ENCODE measurements at places on chromosomes 3 and 15. TPM values are rescaled to one million over a fixed set of nuclear protein-coding genes. Genes with fewer than 3 reads are reported as not detected.

DNA sequence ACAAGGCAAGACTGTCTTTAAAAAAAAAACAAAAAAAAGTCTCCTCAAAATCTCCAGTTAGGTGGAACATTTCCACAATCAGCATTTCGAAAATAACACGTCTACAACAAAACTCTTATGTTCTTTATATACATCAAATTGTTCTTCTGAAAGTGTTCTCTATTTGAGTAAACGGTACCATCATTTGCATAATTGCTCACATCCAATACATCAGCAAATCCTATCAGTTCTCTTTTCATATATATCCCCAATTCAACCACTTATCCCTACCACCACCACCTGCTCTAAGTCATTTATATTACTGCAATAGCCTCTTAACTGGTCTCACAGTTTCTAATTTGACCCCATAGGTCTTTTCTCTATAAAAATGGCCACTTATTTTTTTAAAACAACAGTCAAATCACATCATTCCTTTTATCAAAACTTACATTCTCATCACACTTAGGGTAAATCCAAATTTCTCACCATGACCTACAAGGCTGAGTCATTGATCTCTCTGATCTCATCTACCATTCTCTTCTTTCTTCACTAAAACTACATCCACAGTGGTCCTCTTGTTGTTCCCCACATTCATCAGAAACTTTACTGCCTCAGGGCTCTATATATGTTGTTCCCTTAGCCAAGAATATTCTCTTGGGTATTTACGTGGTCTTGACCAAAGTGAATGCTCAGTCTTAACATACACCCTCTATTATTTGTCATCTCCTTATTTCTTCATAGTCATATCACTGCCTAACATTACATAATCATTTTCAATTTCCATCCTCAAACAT is 237.0 kb downstream of the SCAPER start:
- H3K36me3 ChIP-seq, result peaks cover 5% of the 10 kb centered on the region
- no peak overlapping the region for H3K4me3 ChIP-seq
- H3K4me1 ChIP-seq, result peaks cover 7% of the 10 kb centered on the region
- no peaks in the 10 kb centered on the region for H3K27me3 ChIP-seq
- no peak for DNase-seq
- H3K27ac ChIP-seq, result no peak overlapping the region

Gene KNG1
- not detected for total RNA-seq

Gene RTP3
- total RNA-seq, result not detected

DNA sequence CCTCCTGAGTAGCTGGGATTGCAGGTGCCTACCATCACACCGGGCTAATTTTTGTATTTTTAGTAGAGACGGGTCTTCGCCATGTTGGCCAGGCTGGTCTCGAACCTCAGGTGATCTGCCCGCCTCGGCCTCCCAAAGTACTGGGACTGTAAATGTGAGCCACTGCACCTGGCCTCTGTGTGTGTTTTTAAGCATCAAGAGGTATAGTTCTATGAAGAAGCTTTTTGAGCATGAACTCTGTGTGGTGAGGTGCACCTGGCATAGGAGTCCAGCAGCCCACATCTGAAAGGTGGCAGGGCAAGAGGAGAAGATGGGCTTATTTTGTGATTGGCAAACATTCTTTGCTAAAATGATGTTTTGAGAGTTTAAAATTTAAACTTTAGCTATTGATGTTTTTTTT is 118.0 kb downstream of the DGKG start:
- no peak for DNase-seq
- peaks cover 22% of the 10 kb centered on the region for H3K27me3 ChIP-seq
- no peaks in the 10 kb centered on the region for H3K36me3 ChIP-seq
- H3K4me3 ChIP-seq, result no peak overlapping the region

Gene XIRP1
- total RNA-seq, result 2.5 TPM

GRCh38 chr15:88605189-88606069 is 15.7 kb upstream of the AEN start:
- peaks cover 16% of the 10 kb centered on the region for H3K4me1 ChIP-seq
- no peak overlapping the region for H3K4me3 ChIP-seq
- H3K27me3 ChIP-seq, result peaks cover 60% of the 10 kb centered on the region
- peak; percentile 63 for DNase-seq

DNA sequence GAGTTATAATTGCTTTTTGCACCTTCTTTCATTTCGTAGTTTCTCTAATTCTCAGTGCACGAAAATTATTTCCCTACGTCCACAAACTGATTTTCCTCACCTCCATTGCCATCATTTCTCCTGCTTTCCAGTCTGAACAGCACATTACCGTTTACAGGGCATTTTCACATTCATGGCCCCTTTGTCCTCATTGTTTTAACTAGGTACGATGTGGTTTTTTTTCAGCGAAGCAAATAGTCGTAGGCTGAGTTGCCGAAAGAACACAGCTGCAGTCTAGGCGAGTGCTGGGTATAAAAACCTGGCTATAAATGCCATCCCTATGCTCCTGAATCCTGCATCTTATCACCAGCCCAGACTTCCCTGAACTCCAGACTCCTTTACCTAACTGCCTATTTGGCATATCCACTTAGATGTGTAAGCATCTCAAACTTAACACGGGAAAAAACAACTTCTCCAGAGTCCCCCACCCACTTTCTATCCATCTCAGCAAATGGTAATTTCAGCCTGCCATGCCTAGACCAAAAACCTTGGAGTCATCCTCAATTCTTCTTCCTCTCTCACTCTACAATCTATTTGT is 691 bp upstream of the FSIP1 start:
- no peaks in the 10 kb centered on the region for H3K27me3 ChIP-seq
- peak overlapping the region; percentile 94 for H3K27ac ChIP-seq
- H3K36me3 ChIP-seq, result peaks cover 3% of the 10 kb centered on the region

GRCh38 chr3:190193210-190193609 is 72.5 kb upstream of the P3H2 start:
- peaks cover 3% of the 10 kb centered on the region for H3K4me1 ChIP-seq
- DNase-seq, result peak; percentile 38
- peaks cover 6% of the 10 kb centered on the region for H3K27me3 ChIP-seq
- no peak overlapping the region for H3K4me3 ChIP-seq
- no peak overlapping the region for H3K27ac ChIP-seq
- H3K36me3 ChIP-seq, result no peaks in the 10 kb centered on the region

- DNase-seq, result no peak
- H3K27ac ChIP-seq, result no peak overlapping the region
- peaks cover 5% of the 10 kb centered on the region for H3K27me3 ChIP-seq
- no peaks in the 10 kb centered on the region for H3K4me1 ChIP-seq
- no peaks in the 10 kb centered on the region for H3K36me3 ChIP-seq
Measured at GRCh38 chr15:78360367-78360801, 20.2 kb downstream of the CRABP1 start.

- no peaks in the 10 kb centered on the region for H3K4me1 ChIP-seq
- no peak for DNase-seq
- H3K27me3 ChIP-seq, result no peaks in the 10 kb centered on the region
- peaks cover 3% of the 10 kb centered on the region for H3K36me3 ChIP-seq
Measured at GRCh38 chr3:17535274-17535673, 207.2 kb downstream of the TBC1D5 start.

DNA sequence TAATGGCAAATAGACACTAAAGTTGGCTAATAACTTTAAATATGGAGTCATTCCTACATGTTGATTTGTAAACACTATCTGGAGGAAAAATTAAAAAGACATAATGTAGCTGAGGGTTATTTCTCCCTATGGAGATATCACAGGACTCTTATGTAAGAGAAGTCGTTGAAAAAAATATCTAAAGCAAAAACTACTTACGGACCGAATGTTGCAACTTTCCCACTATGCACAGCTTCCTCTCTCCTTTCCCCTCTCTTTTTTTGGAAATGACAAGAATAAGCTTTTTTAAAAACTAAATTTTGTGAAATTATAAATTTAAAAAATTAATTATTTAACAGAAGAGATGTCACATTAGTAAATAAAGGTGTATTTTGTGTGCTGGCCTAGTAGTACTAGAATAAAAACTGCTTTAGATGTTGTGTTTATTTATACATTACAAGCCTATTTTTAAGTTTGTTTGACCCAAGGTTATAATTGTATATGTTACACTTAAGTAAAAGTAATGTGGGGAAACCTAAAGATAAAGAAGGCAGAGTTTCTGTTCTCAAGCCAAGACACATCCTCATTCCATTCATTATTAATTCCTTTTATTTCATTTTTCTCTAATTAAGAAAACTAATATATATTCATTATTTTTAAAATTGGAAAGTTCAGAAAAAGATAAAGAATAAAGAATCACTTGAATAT is 20.7 kb upstream of the PPARG start:
- H3K4me3 ChIP-seq, result no peak overlapping the region
- H3K4me1 ChIP-seq, result no peaks in the 10 kb centered on the region
- H3K36me3 ChIP-seq, result no peaks in the 10 kb centered on the region
- H3K27ac ChIP-seq, result no peak overlapping the region
- H3K27me3 ChIP-seq, result peaks cover 7% of the 10 kb centered on the region

DNA sequence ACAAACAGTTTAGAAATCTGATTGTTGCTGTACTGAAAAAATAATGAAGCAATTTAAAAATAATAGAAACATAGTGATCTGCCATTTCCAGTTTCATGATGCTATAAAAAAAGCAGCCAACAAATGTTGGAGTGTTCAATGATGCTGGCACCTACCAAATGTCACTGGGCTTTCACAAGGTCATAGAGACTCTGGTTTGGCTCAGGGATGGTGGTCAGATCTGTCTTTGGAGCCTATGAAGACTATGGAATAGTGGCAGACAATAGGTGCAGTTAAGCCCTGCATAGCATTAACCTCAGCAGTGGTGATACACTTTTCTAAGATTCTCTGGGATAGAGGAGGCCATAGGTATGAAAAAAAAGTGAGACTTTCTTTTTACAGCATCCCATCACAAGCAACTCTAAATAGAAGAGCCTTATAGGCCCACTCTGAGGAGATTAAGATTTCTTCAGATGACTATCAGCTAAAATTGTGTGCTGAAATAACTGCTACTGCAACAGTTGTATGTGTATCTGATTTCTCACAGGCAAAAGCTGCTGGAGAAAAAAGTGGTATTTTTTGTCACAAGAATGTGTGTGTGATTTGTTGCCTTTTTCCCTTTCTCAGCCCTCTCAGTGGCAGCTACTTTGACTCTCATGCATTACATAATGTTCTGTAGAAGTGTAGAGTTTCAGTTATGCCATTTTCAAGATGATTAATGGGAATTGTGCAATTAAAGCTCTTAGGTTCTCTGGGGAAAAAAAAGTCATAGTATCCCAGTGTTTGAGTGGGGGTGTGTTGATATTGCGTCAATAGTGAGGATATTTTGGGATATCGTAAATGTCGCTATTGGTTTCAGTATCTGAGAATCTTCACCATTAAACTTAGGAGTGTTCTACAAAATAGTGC is 137.4 kb downstream of the MBNL1 start:
- peaks cover 71% of the 10 kb centered on the region for H3K4me1 ChIP-seq
- H3K36me3 ChIP-seq, result peaks cover 46% of the 10 kb centered on the region
- peak overlapping the region; percentile 72 for H3K27ac ChIP-seq
- no peaks in the 10 kb centered on the region for H3K27me3 ChIP-seq

- H3K4me3 ChIP-seq, result no peak overlapping the region
- H3K27ac ChIP-seq, result no peak overlapping the region
- peaks cover 25% of the 10 kb centered on the region for H3K4me1 ChIP-seq
Measured at GRCh38 chr3:122799322-122799721, 4.5 kb downstream of the SLC49A4 start.

GRCh38 chr15:67134067-67134838 is 68.9 kb downstream of the SMAD3 start:
- H3K4me3 ChIP-seq, result peak overlapping the region; percentile 65
- peak overlapping the region; percentile 90 for H3K27ac ChIP-seq
- H3K36me3 ChIP-seq, result peaks cover 4% of the 10 kb centered on the region

DNA sequence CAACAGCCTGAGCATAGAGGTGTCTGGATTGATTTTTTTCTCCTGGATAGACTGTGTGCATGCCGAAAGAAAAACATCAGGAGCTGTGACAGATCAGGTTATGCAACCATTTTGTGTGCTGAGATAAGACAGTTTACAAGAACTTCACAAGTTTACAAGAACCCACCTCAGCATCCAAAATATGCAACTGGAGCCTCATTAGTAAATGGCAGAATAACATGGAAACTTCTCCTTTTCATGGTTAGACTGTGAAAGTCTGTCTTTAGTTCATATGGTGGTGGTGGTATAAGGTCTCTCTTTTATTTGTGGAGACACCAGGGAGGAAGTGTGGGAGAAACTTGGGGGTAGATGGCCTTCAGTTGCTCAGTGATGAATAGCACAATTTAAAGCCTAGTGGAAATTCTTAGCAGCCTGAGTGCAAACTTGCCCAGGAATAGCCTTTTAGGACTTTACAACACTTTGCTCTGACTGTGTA is 3.7 kb upstream of the ZNF609 start:
- H3K36me3 ChIP-seq, result peaks cover 2% of the 10 kb centered on the region
- H3K4me1 ChIP-seq, result peaks cover 54% of the 10 kb centered on the region
- no peaks in the 10 kb centered on the region for H3K27me3 ChIP-seq
- peak overlapping the region; percentile 78 for H3K27ac ChIP-seq
- no peak for DNase-seq

Gene B3GALNT1
- 2.2 TPM for total RNA-seq

Gene GPR160
- 6.2 TPM for total RNA-seq

DNA sequence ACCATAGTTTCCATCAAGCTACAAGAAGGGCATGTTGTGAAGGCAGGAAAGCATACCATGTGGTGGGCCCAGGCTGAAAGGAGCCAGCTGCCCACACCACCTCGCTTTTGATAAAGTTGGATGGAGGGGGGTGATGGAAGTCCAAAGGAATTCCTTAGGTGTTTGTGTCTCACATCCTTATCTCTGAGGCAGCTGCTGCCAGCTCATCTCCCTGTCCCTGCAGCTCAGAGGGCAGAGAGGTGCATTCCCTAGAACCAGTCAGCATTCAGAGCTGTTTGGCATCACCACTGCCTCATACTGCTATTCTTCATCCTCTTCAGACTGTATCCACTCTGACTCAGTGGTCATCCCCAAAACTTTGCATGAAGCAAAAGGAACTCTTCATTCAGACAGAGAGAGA is 141.5 kb upstream of the BFSP2 start:
- no peaks in the 10 kb centered on the region for H3K4me1 ChIP-seq
- no peaks in the 10 kb centered on the region for H3K36me3 ChIP-seq
- peaks cover 4% of the 10 kb centered on the region for H3K27me3 ChIP-seq
- H3K4me3 ChIP-seq, result no peak overlapping the region
- no peak for DNase-seq
- no peak overlapping the region for H3K27ac ChIP-seq

DNA sequence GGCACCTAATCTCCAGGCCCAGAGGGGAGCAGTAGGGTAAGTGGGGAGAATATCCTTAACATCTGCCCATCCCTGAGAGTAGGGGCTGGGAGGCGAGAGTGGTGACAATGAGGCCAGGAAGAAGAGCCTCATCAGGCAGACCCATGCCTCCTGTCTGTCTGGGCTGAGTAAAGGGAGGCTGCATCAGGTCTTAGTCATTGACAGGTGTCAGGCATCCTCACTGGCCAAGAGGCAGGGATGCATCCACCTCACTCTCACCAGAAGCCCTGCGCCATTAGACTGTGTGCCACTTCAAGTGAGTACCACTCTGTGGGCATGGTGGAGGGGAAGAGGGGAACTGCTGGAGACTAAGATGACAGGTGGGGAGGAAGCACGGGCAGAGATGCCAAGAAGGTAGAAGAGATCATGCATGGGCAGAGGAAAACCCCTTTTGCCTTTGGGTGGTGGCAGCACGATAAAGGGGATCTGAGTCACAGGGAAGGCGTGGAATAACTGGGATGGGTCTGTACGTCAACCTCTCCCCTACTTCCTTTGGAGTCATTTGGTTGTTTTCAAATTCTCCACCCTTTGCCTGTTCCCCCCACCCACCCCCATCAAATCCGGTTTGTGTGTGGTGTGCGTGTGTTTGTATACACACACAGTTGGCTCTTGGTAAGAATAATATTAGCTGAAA is 14.1 kb downstream of the ANAPC13 start:
- H3K4me3 ChIP-seq, result no peak overlapping the region
- DNase-seq, result no peak
- H3K36me3 ChIP-seq, result peaks cover 4% of the 10 kb centered on the region
- no peaks in the 10 kb centered on the region for H3K27me3 ChIP-seq
- H3K27ac ChIP-seq, result no peak overlapping the region

All from activated CD8-positive, alpha-beta T cell treated with anti-CD3 and anti-CD28 coated beads for 36 hours (primary cell).